T-helper 1 cell treated with Interleukin-12 subunit alpha and Interleukin-12 subunit beta and Interleukin-4 antibody, amounts not matched to agents 30 ng/mL and 1 ng/mL, for 36 hours (primary cell): ENCODE measurements at places on chromosomes 2 and 18. TPM values are rescaled to one million over a fixed set of nuclear protein-coding genes. Genes with fewer than 3 reads are reported as not detected.

The BOLL gene
- total RNA-seq = not detected in 2 replicates

The TXNDC2 gene
- not detected in 2 replicates for total RNA-seq

The CDH2 gene
- total RNA-seq = 0.27 and 0.61 TPM in 2 replicates

The KCNE4 gene
- total RNA-seq = not detected in 2 replicates

The DTNB gene
- 28.9 and 31.5 TPM in 2 replicates for total RNA-seq

The DAPL1 gene
- not detected in 2 replicates for total RNA-seq

The CHST10 gene
- 4.2 TPM in 2 replicates for total RNA-seq

The ATP8B1 gene
- total RNA-seq = not detected in 2 replicates

The ZCCHC2 gene
- total RNA-seq = 60.7 and 63.6 TPM in 2 replicates

The FIGN gene
- total RNA-seq = not detected in 2 replicates

The TMEM37 gene
- total RNA-seq = not detected in 2 replicates

The RAMP1 gene
- total RNA-seq = 11.8 and 15.0 TPM in 2 replicates

The DNER gene
- total RNA-seq = not detected in 2 replicates

The PLGLB1 gene
- total RNA-seq = 1.8 and 4.0 TPM in 2 replicates

The REG3G gene
- not detected in 2 replicates for total RNA-seq

The TCF23 gene
- total RNA-seq = 0.05 TPM in 2 replicates

The RASGRP3 gene
- 13.9 and 14.1 TPM in 2 replicates for total RNA-seq

The DSC3 gene
- not detected in 2 replicates for total RNA-seq

The TTC27 gene
- total RNA-seq = 23.3 and 28.7 TPM in 2 replicates

The PARD6G gene
- total RNA-seq = 0.05 TPM in 1 of 2 replicates, not detected in the other

The FAM228A gene
- not detected in 2 replicates for total RNA-seq

The ZAP70 gene
- total RNA-seq = 346 and 364 TPM in 2 replicates

The CDK15 gene
- total RNA-seq = not detected in 2 replicates

The LRATD1 gene
- not detected in 2 replicates for total RNA-seq
